ENCODE measurements at places on chromosomes 4 and X.
A peak's percentile ranks its signal among the peaks of the same experiment; 100 is the strongest.

- no peak for DNase-seq
Observed at GRCh38 chrX:68989865-68990606, 161.2 kb downstream of the EFNB1 start.

DNA sequence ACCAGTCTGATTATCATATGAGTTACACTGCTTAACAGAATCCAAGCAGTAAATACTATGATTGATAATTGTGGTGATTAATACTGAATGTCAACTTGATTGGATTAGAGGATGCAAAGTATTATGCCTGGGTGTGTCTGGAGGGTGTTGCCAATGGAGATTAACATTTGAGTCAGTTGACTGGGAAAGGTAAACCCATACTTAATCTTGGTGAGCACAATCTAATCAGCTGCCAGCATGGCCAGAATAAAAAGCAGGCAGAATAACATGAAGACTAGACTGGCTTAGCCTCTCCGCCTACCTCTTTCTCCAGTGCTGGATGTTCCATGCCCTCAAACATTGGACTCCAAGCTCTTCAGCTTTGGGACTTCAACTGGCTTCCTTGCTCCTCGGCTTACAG is 961.3 kb downstream of the ADGRL3 start:
- DNase-seq = no peak

DNA sequence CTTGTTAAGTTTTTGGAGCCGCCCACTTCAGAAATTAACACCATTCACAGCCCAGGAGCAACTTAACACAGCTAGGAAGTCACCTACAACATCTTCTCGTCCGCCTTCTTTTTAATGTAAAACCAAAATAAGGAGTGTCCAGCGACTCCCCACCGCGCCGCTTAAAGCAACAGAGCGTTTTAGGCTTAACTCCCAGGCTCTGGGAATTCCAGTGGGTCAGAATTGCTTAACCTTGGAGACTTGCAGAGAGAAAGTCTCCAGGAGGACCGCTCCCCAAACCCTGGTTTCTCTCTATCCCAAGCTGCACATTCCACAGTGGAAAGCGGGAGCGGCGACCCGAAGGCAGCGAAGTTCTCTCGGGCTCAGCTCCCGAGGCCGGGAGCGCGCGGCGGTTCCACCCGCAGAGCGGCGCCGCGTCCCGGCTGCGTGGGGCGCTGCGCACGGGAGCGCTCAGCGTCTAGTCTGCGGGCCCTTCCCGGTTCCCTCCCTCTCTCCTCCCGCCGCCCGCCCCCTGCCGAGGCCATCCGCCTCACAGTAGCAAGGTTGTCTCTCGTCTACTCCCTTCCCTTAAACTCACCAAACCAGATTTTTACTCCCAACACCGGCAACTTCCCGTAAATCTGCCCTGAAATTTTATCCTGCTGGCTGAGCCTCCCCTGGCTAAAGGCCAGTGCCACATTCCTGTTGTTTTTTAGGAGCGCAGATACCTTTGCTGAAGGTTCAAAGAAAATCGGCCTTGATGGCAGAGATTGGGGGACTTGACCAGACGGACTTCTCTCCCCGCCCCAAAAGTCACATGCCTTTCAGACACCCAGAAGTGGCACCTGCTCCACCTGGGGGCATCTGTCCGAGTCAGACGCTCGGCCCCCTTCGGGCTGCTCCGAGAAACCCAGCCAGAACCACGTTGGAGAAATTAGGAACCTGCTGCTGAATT is at the start of gene RBM47:
RBM47 (minus strand) TSS at position 464 of the 934 bp plus-strand sequence. CDS start 190,971 bp downstream, outside the sequence.
- no peak for DNase-seq

DNA sequence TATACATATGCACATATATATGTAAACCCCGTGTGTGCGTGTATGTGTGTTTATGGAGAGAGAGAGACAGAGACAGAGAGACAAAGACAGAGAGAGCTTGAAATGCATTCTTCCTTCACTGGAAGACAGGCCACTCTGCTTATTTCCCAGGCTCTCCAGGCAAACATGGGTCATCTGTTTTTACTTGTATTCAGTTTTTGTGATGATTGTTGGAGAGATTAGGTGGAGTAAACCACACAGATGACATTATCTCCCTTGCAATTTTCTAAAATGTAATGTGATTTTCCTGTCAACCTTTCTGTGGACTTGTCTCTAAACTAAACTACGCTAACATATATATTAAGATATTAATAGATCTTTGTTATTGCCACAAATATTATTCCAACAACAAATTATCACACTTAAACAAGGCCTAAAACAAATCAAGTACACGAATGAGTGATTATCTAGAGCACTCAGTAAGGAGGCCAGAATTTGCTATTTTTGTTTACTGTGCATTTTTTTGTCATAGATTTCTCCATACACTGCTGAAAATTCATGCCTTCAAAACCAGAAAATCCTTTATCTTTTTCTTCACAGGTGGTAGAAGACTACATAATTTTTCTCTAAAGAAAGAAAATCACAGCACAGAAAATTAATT is 251.8 kb upstream of the SLIT2 start:
- DNase-seq = no peak

DNA sequence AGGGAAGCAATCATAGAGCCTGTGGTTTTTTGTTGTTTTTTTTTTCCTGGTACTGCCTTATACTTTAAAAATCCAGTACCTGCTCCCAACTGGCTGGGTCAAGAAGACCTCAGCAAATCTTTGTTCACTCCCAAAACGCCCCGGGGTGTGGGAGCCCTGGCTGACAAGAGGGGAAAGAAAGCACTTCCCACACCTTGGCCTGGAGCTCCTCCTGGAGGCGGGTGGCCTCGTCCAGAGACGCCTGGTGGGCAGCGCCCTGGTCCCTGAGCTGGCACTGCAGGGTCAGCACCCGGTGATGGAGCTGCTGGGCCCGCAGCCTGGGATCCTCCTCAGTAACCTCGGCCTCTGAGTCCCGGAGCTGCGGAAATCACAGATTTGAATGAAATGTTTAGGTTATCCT is 38.2 kb downstream of the C4orf50 start:
- peak; percentile 87 for DNase-seq

DNA sequence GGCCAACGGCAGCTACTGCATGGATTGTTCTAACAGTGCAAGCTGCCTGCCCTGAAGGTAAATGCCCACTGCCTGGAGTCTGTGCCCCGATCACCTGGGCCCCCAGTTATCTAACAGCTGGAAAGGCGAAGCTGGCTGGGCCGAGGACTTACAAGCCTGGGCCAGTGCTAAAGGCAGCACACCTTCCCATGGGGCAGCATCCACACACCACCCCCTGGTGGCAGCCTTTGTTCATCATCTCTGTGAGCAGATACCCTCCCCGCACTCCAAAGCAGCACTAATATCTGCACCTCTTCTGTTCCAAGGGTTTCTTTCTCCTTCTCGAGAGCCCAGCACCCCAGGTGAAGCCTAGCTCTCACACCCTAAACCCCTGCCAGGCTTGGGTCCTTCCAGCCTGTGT is 7.6 kb downstream of the SLC2A9 start:
- peak; percentile 69 for DNase-seq

DNA sequence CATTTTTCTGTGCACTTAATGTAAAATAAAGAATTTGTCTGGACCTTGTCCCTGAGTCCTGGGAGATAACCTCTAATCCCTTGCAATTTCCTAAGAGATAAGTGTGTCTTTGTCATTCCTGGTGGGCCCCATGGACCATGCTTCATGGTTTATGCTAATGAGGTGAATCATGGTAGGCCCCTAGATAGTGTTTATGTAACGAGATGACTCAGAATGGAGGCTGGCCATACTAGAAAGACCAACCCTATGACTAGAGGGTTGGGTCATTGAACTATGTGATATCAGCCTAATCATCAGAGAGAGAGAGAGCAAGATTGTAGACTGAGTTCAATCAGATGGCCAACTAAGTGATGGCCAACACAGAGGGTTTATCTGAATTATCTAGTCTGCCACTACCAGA is 64.2 kb upstream of the NHSL2 start:
- DNase-seq = no peak

DNA sequence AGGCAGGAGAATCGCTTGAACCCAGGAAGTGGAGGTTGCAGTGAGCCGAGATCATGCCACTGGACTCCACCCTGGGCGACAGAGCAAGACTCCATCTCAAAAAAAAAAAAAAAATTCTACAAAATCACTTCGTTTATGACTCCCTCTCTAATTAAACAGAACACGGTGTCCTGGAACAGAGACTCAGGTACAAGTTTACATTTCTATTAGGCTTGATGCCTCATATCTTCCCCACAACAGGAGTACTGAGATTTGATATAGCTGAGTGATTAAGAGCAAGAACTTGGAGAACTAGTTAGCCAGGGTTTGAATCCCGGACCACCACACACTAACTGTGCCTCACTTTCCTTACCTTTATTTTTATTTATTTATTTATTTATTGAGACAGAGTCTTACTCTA is 42.2 kb upstream of the KLF3 start:
- DNase-seq = no peak
